HEK293T (cell line): ENCODE measurements at places on chromosomes 6 and 20.

GRCh38 chr6:6612308-6612707 is 23.8 kb downstream of the LY86 start:
- DNase-seq: no peak

DNA sequence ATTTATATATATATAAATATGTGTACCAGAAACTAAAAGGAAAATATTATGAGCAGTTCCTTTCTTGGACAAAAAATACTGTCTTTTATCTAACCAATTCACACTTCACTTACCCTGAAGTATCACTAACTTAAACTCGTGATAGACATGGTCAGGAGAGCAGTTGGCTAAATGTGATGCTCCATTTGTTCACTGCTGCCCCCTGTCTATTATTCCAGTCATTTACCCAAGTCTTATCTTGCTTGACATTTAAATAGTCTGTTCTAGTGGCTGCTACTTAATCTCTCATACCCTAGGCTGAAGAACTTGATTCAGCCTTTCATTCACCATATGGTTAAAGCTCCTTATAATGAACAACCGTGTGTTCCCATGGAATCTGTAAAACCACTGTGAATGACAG is 789.6 kb upstream of the EYS start:
- DNase-seq: peak; percentile 32

GRCh38 chr20:44080064-44080463 is 106.9 kb downstream of the JPH2 start:
- no peak for DNase-seq

DNA sequence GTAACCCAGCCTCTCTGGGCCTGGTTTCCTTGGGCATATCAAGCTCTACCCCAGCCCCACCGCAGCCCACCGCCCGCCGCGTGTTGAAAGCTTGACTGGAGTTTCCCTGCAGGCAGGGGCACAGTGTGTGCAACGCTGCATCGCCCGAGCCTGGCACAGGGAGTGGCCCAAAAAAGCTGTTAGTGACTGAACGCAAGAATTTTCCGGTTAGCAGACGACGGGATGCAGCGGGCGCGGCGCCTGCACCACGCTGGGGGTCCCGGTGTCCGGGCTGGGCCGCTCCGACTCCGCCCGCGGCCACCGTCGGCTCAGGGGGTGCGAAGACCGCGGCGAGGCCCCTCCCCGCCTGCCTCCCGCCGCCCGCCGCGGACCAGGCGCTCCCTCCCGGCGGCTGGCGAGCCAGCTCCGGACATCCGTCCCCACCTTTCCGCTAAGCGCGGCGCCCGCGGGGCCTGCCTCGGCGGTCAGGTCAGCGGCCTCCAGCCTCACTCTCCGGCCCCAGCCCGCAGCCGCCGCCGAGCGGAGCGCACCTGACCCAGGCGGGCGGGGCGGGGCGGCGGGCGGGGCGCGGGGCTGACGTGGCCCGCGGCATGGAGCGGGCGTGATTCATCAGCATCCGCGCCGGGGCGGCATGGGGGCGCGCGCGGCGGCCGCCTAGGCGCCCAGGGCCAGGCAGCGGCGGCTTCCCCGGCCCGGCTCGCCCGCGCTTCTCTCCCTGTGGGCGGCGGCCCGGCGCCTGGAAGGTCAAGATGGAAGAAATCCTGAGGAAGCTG is at the start of gene ARFGEF3:
Gene ARFGEF3 (plus strand): TSS at position 602 of the 773 bp plus-strand sequence. CDS start 148 bp downstream, at position 750.
- DNase-seq: peak; percentile 76

GRCh38 chr6:131858765-131859415 is 51.1 kb downstream of the ENPP1 start:
- no peak for DNase-seq

- DNase-seq: no peak
Observed at GRCh38 chr20:61025536-61025935, 226.5 kb upstream of the CDH4 start.

DNA sequence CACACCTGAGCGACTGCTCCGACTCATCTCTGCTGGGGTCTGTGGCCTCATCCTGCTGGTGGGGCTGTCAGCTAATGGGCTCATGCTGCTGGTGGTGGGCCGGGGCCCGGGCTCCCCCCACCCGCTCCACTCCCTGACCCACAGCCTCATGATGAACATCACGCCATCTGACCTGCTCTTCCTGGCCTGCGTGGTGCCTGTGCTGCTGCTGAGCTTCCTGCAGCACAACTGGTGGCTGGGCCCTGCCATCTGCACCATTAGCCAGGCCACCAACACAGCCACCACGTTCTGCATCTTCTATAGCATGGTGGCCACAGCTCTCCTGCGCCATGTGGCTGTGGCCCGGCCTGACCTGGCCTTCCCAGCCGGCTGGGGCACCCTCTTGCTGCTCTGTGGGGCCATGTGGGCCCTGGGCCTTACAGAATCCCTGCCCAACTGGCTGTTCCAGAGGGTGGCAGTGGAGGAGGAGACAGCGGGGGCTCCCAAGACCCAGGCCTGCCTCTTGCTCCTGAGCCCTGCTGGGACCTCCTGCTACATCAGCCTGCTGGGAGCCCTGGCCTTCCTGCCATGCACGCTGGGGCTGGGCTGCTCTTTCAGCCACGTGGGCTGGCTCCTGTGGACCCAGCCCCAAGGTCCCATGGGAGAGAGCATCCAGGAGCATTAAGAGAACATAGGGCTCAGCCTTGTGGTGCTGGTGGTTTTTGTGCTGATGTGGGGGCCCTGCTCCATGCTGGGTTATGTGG is 39.6 kb downstream of the RAB44 start:
- DNase-seq: no peak

- DNase-seq: no peak
Observed at GRCh38 chr6:111870051-111870741, 3.1 kb downstream of the FYN start.

- DNase-seq: no peak
Observed at GRCh38 chr20:24733416-24733815, 215.7 kb upstream of the CST7 start.

- no peak for DNase-seq
Observed at GRCh38 chr6:129679758-129680157, 30.2 kb downstream of the ARHGAP18 start.

- no peak for DNase-seq
Observed at GRCh38 chr6:49264909-49265308, 198.1 kb downstream of the MMUT start.
